Stimulated activated CD8-positive, alpha-beta memory T cell treated with anti-CD3 and anti-CD28 coated beads, Interleukin-12 subunit alpha, Interleukin-12 subunit beta, amount 100 ng/mL, for 4 hours (primary cell): ENCODE measurements at places on chromosomes 16 and 17.

GRCh38 chr17:55726440-55726839, 3.8 kb upstream of the TMEM100 start:
- no peak for DNase-seq

- no peak for DNase-seq
These were observed 2.0 kb downstream of the MRM3 start for GRCh38 chr17:784143-784542.

DNA sequence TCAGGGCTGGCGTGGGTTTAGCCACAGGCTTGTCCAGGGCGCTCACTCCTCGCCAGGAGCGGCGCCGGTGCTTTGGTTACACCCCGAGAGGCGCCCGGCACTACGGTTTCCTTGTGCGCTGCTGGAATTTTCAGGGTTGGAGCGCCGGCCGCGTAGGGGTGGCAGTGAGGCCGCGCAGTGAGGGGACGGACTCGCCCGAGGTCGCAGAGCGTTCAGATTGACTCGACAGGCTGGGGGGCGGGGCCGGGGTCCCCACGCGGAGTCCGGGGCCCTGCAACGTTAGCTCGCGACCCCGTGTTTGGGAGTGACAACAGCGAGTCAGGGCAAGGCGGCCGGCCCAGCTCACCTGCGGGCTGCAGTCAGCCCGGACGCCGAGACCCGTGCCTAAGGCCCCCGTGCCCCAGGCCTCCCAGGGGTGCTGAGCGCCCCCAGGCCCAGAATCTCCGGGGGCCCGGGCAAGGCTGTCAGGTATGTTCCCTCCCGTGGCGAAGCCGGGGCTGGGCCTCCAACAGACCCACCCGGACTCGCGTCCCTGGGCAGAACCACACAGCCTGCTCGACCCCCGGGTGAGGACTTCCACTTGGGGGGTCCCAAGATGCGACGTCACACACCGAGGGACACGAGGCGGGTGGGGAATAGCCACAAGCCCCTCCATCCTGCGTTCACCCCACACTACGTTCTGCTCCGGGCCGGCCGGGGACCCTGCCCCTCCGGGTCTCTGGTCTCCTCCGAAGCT, 1.3 kb upstream of the ACTG1 start:
- no peak for DNase-seq

DNA sequence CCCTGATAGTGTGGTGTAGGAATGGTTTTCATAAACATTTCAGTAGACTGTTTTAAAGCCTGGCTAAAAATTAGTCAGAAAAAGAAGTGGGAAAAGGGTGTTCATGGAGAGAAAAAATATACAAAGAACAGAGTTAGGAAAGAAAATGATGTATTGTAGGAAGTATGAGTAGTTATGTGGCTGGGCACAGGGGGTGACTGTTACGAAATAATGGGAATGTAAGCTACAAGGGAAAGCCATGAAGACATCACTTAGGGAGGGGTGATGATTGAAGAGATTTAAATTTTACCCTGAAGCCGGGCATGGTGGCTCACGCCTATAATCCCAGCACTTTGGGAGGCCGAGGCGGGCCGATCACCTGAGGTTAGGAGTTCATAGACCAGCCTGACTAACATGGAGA, 55.3 kb downstream of the NUP88 start:
- no peak for DNase-seq

GRCh38 chr16:80058214-80058613, 457.7 kb upstream of the MAF start:
- DNase-seq = no peak

- DNase-seq = no peak
These were observed 238.8 kb downstream of the SLC39A11 start for GRCh38 chr17:72853440-72854415.

- no peak for DNase-seq
These were observed 15.3 kb upstream of the RPTOR start for GRCh38 chr17:80529104-80529903.

- DNase-seq = no peak
These were observed 117.0 kb downstream of the RGS9 start for GRCh38 chr17:65254166-65254565.

DNA sequence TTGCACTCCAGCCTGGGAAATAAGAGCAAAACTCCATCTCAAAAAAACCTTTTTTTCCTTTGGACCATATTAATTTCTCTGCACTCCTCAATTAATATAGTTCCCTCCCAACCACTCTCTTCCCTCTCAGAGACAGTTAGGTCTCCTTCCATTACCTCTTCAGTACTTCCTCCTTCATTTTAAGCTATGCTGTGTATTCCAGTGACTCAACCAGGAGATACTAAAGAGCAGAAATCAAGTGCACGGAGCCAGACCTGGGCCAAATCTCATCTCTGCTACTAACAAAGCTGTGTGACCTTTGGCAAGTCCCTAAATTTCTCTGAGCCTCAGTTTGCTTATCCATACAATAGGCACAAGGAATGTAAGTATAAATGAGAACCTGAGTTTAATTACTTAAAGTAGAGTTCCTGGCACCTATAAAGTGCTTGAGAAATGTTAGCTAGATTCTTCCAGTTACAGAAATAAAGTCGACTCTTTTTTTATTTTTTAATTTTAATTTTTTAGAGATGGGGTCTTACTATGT, 8.5 kb downstream of the PECAM1 start:
- no peak for DNase-seq

DNA sequence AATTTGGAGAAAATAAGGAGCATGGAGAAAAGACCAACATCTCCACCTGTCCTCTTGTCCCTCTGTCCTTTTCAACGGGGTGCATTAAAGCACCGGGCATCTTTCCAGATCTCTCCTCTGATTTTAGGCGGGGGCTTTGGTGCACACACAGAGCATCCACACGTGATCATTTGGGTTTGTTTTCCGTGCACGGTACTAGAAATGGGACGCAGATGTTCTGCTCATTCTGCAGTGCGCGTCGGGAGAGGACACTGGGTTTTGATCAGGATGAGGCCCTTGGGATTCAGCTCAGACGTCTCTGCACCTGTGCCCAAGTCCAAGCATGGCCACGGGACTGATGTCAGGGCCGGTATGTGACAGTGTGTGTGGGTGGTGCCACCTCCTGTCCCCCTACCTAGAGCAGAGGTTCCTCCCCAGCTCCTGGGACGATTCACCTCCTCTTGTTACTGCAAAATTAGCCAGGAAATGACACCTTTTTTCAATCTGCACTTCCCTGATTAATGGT, 31.9 kb downstream of the PDIA2 start:
- DNase-seq = no peak

DNA sequence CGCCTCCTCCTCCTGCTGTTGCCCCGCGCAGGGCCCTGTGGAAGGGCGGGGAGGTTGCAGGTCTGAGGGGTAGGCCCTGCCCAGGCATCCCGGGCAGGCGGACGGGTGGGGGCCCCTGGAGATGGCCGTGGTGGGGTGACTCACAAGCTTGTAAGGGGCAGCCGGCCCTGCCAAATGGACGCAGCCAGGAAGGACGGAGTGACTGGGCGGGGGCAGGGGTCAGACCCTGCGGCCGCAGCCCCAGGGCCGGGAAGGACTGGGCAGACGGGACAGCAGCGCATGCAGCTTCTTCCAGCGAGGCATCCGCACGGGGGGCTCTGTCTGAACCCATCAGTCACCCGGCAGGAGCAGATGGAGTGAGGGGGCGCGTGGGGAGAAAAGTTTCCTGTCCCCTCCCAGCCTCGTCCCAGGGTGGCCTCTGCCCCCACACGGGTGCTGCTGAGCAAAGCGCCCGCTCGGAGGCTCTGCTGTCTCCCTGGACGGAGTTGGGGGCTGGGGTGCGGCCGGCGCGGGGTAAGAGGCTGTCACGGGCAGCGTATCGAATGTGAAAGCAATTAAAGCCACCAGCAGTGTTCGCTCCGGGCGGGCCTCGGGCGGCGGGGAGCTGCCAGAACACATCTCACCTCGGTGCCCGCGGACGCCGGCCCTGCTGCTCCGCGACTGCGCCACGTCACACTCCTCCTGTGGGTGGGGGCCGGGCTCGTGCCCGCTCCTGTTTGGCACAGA, 5.4 kb upstream of the PRR35 start:
- no peak for DNase-seq

DNA sequence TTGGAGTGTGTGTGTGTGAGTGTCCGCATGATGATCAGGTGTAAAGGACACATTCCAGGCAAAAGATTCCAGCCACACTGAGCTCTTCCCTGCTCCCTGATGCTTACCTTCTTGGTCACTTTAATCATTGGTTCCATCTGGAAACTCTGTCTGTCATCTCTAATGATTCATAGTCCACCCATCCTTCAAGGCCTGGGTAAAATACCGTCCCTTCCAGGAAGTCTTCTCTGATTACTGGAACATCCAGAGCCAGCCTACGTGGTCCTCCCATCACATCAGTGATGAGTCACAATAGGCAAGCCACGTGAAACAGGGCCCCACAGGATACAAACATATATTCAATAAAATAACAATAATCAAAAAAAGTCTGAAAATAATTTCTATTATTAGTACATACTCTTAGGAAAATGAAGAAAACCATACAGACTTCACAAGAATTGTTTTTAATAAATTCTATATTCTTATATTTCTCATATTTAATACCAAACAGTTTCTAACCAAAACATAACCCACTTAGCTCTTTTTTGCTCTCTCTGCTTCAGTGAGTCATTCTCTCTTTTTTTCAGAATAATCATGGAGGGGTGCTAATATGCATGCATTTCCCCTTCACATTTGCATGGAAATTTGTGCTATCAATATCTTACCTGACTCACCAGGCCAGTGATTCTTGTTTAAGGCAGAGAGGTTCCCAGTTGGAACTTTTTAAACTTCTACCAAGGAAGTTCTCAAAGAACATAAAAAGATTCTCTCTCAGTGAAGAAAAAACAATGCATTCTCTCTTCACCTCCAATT, 263.2 kb downstream of the TOX3 start:
- no peak for DNase-seq

DNA sequence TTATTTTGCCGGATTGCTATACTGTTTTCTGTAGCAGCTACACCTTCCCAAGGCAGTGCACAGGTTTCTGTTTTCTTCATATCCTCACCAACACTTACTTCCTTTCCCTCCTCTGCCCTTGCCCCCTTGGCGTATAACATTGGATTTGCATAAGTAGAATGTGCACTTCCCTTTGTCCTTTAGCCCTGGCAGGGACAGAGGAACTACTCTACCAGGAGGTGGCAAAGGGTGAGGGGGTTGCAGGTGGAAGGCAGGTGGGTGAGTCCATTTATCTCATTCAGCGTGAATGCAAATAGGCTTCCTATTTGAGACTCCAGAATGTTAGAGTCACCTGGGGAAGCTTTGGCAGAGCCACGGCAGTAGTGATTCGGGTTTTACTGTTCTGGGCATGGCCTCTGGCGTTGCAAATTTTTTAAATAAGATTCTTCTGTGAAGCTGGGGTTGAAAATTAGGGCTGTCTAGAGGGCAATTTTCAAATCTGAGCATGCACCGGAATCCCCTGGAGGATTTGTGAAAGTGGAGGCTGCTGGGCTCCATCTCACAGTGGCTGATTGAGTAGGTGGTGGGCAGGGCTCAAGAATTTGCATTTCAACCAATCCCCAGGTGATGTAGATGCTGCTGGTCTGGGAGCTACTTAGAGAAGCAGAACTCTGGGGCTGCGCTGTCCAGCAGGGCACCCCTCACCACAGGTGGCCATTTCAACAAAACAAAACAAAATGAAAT, 84.7 kb downstream of the PLCG2 start:
- DNase-seq = no peak

DNA sequence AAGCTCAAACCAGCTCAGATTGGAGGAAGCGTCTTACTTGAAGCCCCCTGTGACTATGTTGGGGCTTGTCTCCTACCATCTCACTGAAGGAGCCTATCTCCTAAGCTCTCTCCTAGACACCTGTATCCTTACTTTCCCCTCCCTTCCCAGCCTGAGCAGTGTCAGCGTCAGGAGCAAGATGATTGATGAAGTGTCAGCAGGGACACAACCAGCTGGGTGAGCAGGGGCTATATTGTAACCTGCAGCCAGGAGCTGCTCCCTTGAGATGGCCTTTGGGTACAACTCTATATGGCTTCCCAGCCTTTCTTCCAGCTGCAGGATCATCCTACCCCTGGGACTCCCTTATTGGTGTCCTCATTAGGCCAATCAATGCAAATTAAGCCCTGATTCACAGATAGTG, 83.2 kb upstream of the HSBP1 start:
- DNase-seq = no peak

DNA sequence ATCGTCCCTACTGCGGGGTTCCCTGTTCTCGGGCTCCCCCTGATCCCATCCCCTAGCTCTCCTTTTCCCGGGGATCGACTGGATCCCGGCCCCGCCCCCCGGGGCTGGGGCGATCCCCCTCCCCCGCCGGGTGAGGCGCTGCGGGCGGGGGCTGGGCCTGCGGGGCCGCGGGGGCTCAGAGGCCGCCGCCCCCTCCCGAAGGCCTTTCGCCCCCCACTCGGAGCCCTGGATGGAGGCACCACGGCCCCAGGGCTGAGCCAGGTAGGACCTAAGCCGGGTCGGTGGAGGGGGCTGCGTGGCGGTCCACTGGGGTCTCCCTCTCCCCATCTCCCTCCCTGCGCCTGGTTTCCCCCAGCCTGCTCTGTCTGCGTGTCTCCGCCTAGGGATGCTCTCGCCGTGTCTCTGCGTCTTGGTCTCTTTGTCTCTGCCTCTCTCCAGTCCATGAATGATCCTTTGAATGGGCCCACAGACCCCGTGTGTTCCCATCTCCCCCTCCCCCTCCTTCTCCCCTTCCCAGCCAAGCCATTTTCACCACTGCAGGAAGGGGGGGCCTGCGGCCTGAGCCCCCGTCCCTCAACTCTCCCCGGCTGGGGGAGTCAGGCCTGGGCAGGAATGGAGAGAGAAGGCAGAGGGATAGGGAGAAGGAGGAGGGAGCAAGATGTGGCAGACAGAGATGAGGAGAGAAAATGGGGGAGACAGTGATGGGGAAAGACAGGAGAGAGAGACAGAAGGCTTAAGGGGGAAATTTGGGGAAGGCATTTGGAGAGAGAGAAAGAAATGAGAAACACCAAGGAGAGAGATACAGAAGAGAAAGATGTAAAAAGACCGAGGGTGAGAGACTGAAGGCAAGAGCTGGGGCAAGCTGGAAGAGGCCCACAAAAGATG, 1.7 kb upstream of the TMEM256 start:
- DNase-seq = no peak

- DNase-seq = no peak
These were observed 29.3 kb upstream of the STH start for GRCh38 chr17:45969726-45970125.

DNA sequence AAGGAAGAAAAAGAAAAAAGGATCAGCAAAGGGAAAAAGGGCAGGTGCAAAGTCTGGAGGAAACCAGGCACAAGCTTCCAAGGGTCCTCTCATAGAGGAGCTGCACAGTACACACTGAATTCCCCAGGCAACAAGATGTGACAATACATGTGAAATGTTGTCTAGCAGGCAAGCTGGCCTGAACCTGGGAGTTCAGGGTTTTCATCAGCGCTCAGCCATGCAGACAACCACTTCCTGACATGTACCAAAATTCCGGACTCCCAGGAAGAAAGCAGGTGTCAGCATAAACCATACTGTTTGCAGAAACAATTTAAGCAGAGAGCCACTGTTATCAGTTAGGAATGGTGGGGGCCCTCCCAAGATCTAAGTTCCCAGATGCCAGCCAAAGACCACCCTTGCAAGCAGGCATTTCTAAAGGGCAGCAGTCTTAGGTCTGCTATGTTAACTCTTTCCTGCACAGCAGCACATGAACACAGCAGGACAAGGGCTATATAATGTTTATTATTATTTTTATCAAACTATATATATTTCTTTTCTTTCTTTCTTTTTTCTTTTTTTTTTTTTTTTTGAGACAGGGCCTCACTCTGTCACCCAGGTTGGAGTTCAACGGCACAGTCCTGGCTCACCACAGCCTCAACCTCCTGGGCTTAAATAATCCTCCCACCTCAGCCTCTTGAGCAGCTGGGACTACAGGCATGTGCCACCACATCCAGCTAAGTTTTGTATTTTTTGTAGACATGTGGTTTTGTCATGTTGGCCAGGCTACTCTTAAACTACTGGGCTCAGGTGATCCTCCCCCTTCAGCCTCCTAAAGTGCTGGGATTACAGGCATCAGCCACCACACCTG, 10.1 kb downstream of the TK2 start:
- DNase-seq = no peak
